ENCODE measurements at places on chromosomes 1 and 21. TPM values are rescaled to one million over a fixed set of nuclear protein-coding genes. Genes with fewer than 3 reads are reported as not detected.

- DNase-seq = no peak
- H3K4me1 ChIP-seq = no peaks in the 10 kb centered on the region
- no peaks in the 10 kb centered on the region for H3K36me3 ChIP-seq
- H3K27ac ChIP-seq = no peak overlapping the region
- H3K27me3 ChIP-seq = no peaks in the 10 kb centered on the region
Measured at GRCh38 chr21:27536319-27536718, 569.4 kb upstream of the ADAMTS5 start.

DNA sequence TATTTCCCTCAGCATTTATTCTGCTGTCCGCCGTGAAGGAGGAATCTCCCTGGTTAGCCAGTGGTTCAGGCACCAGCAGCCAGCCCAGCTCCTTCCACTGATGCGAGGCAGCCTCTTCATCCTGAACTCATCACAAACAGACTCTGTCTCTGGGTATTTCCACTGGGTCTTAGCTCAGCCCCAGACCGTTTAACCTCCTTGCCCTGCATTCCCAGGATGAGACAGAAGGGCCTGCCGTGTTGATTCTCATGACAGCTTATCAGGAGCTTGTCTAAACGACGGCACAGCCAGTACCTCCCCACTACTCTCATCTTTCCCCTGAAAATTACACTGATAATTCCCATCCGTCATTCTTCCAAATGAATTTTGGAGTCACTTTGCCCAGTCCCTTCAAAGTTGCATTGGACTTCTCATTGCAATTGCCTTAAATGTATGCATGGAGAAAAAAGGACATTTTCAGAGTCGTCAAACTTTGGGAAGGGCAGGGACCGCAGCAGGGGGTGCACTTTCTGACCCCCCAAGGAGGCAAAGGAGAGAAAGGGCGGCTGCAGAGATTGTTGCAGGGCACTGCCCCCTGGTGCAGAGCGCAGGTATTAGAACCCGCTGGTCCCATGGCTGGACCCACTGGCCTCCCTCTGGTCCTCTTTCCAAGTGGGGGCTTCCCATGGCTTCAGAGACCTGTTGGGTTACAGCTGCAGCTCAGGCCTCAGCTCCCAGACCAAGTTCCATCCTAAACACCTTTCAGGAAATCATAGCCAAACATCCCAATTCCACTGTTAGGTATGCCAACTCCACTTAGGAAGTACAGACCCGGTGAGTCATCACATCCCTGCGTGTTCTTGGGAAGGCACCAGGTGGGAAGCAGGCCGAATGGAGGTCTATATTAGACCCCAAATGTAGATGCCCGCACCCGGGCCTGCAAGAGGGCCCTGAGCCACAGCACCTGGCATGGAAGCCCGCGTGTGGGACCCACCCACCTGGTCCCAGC is 3.7 kb upstream of the MEGF6 start:
- H3K4me3 ChIP-seq = no peak overlapping the region
- peaks cover 13% of the 10 kb centered on the region for H3K27me3 ChIP-seq
- no peaks in the 10 kb centered on the region for H3K36me3 ChIP-seq
- H3K4me1 ChIP-seq = peaks cover 49% of the 10 kb centered on the region
- DNase-seq = no peak

- no peak for DNase-seq
- H3K4me1 ChIP-seq = peaks cover 47% of the 10 kb centered on the region
- H3K27ac ChIP-seq = peak overlapping the region; percentile 42
- H3K36me3 ChIP-seq = peaks cover 24% of the 10 kb centered on the region
- H3K27me3 ChIP-seq = no peaks in the 10 kb centered on the region
Measured at GRCh38 chr1:155137154-155137949, 1.7 kb downstream of the SLC50A1 start.

- DNase-seq = no peak
- no peaks in the 10 kb centered on the region for H3K36me3 ChIP-seq
- no peak overlapping the region for H3K27ac ChIP-seq
- no peaks in the 10 kb centered on the region for H3K4me1 ChIP-seq
- H3K4me3 ChIP-seq = no peak overlapping the region
Measured at GRCh38 chr1:173275496-173275895, 68.4 kb upstream of the TNFSF4 start.

- no peak for DNase-seq
- H3K27ac ChIP-seq = no peak overlapping the region
- H3K4me3 ChIP-seq = no peak overlapping the region
- H3K4me1 ChIP-seq = no peaks in the 10 kb centered on the region
- H3K36me3 ChIP-seq = peaks cover 16% of the 10 kb centered on the region
- H3K27me3 ChIP-seq = no peaks in the 10 kb centered on the region
Measured at GRCh38 chr1:224223819-224224714, 41.0 kb downstream of the DEGS1 start.

DNA sequence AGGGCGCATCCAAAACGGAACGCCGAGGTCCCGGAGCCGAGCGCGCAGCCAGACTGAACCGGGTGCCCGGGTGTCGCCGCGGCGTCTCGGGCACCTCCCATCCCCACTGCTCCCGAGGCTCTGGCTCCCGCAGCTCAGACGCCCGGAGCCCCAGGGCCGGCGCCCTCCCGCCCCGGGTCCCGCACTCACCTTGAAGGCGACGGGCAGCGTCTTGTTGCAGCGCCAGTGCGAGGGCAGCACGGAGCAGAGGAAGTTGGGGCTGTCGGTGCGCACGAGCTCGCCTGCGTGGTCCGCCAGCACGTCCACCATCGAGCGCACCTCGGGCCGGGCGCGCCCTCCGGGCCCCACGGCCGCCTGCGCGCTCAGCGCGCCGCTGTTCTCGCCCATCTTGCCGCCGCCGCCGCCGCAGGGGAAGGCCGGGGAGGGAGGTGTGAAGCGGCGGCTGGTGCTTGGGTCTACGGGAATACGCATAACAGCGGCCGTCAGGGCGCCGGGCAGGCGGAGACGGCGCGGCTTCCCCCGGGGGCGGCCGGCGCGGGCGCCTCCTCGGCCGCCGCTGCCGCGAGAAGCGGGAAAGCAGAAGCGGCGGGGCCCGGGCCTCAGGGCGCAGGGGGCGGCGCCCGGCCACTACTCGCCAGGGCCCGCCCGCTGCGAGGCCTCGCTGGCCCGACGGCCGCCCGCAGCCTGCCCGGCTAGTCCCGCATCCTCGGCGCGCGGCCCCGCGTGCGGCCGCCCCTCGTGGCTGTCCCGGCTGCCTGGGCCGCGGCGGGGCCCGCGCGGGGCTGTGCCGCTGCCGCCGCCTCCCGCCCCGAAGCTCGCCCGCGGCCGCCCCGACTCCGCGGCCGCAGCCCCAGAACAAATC is 447 bp downstream of the RUNX3 start:
- H3K27me3 ChIP-seq = peaks cover 93% of the 10 kb centered on the region
- H3K36me3 ChIP-seq = no peaks in the 10 kb centered on the region
- no peak overlapping the region for H3K27ac ChIP-seq
- no peak overlapping the region for H3K4me3 ChIP-seq
- no peak for DNase-seq

DNA sequence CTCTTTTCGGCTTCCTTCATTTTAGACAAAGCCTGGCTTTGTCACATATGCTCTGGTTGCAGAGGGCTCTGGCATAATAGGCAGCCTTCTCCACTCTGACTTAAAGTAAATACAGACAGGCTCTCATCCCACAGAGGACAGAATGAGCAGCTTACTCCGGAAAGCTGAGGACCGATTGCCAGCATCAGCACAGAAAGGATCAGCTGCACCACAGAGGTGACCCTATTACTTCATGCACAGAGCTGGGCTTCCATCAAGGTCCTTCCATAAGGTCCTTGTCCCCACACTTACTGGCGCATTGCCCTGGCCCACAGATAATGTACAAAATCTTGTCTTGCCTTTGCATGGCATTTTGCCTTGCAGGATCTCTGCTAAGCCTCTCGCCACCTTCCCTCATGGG is 67.6 kb downstream of the SEC16B start:
- DNase-seq = peak; percentile 67
- H3K36me3 ChIP-seq = no peaks in the 10 kb centered on the region
- peak overlapping the region; percentile 10 for H3K27ac ChIP-seq
- H3K4me1 ChIP-seq = peaks cover 10% of the 10 kb centered on the region
- H3K4me3 ChIP-seq = no peak overlapping the region
- no peaks in the 10 kb centered on the region for H3K27me3 ChIP-seq

- H3K4me1 ChIP-seq = no peaks in the 10 kb centered on the region
- no peak for DNase-seq
- no peak overlapping the region for H3K27ac ChIP-seq
- no peak overlapping the region for H3K4me3 ChIP-seq
Measured at GRCh38 chr1:168979276-168979675, 127.2 kb upstream of the ATP1B1 start.

DNA sequence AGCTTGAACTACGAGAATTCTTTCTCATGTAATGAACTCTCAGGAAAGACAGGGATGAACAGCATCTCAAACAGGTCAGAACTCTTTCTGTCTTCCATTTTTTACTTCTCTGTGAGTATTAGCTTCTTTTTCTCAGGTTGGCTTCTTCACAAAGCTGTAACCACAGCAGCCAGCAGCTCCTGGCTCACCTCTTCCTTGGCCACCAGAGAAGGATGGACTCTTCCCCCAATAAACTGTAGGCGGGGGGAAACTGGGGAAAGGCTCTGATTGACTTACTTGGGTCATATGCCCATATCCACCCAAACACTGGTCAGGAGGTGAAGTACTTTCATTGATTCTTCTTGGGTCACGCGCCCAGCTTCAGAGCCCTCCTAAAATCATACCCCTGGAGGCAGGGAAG is 14.4 kb upstream of the ENAH start:
- no peak for DNase-seq
- H3K4me1 ChIP-seq = no peaks in the 10 kb centered on the region
- H3K27ac ChIP-seq = no peak overlapping the region
- H3K4me3 ChIP-seq = no peak overlapping the region

DNA sequence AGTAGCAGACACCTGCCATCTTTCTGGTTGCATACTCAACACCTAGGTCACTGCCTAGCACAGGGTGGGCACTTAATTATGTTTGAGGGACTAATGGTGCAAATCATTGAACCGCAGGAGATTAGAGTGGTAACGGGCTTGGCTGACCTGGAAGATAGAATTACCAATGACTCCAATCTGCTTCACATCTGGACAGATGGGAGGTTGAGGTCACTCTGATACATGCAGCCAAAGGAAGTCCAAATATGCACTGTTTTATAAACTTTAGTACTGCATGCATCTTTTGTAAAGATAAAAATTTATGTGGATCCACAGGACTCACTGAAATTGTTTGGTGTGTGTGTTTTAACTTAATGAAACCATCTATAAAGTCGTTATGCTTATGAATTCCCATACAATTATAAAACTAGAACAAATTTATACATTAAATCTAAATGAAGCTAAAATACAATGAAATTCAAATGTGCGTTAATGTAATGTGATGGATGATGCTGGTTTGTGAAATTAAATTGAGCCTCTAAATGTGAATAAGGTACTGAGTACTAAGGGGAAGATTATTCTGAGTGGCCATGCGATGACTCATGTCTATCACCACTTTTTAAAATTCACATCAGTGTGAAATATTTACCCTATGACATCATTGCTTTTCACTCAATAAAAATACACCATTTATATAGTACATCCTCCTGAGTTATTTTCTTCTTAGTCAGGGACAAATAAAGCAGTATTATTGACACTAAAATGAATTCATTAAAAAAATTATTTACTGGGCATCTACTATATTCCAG is 224.7 kb upstream of the FAM78B start:
- no peaks in the 10 kb centered on the region for H3K4me1 ChIP-seq
- no peak overlapping the region for H3K27ac ChIP-seq
- no peaks in the 10 kb centered on the region for H3K27me3 ChIP-seq
- no peak for DNase-seq
- H3K36me3 ChIP-seq = no peaks in the 10 kb centered on the region

DNA sequence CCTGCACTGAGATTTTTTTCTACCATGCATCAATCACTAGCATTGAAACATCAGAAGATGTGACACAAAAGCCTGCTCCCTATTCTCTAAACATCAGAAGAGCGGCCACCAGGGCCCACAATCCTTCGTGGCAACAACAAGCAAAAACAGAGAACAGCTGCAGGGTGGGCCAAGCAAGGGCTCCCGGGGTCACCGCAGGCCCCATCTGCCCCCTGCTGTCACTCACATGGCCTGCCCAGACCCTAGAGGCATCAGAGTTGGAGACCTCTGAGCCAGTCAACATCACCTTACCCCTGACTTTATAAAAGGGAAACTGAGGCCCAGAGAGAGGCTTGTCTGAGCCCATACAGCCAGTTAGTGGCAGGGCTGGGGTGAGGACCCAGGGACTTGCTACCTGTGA is 1.8 kb downstream of the LAPTM5 start:
- H3K27ac ChIP-seq = no peak overlapping the region
- no peaks in the 10 kb centered on the region for H3K27me3 ChIP-seq
- H3K4me3 ChIP-seq = no peak overlapping the region
- H3K4me1 ChIP-seq = peaks cover 26% of the 10 kb centered on the region

DNA sequence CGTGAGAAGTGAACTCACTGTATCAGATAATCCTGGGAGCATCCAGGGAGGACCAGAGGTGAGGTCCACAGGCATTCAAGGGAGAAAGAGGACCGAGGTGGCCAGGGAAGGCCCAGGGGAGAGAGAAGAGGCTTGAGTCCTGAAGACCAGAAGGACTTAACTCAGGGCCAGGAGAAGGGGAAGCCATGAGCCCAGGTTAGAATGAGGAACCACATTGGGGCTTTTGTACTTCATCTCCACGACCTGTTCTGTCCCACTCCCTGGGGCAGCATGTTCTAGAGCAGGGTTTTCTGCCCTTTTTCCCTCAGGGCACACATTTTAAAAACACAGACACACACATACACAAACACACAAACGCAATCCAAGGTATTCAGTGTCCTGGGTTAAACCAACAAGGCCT is 8.4 kb downstream of the LGR6 start:
- H3K36me3 ChIP-seq = no peaks in the 10 kb centered on the region
- peaks cover 19% of the 10 kb centered on the region for H3K4me1 ChIP-seq
- H3K27ac ChIP-seq = no peak overlapping the region

DNA sequence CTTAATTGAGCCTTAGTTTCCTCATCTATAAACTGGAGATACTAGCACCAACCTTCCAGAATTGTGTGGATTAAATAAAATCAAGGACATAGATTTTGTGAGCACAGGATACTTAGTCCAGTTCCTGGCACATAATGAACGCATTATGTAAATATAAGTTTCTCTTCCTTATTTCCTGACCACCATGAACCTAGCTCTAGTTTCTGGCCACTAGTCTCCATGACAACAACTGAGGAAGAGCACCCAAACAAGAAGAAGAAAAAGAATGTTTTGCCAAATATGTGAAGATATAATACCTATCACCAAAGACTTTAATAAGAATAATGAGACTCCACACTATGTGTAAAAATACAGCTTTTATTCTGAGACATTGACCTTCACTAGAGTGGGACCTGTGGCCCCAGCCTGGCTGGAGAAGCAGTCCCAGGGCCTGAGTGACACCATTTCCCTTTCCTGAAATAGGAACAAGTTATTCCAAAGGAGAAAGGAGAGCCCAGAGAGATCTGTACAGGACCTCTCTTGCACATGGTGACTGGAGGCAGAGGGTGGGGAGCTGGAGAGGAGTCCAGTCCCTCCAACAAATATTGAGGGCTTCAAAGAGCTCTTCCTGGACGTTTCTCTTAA is 940 bp upstream of the USF1 start:
- peaks cover 11% of the 10 kb centered on the region for H3K36me3 ChIP-seq
- H3K27ac ChIP-seq = peak overlapping the region; percentile 95
- H3K4me1 ChIP-seq = peaks cover 8% of the 10 kb centered on the region
- peak overlapping the region; percentile 77 for H3K4me3 ChIP-seq
- no peak for DNase-seq

Gene IVL
- not detected for total RNA-seq

Gene ZNF648
- total RNA-seq = 3.1 TPM

Data from spinal cord (tissue), 10 donors.